Activated T-helper 1 cell treated with Interleukin-2 at 50 U/mL for 16 hours (primary cell): ENCODE measurements at places on chromosomes 4 and X.

GRCh38 chrX:109709129-109709631 is 23.9 kb downstream of the ACSL4 start:
- DNase-seq, result no peak

- DNase-seq, result no peak
These were observed 21.4 kb upstream of the PLCXD1 start for GRCh38 chrX:259692-260355.

DNA sequence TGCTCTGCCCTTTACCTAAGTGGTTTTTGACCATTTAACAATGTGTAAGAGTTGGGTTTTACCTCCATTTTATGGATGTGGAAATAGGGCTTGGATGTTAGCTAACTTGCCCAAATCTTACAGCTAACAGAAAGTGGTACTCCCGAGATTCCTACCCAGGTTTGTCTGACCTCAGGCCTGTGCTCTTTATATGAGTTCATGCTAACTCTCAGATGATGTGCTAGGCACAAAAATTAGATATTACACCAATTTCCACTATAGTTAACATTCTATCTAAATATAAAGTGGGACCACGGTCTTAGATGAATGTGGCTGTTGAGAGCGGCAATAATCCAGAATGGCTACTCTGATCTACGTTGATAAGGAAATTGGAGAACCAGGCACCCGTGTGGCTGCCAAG is at the start of gene PTTG2:
Gene PTTG2, plus strand, starts transcription at position 301 of the 400 bp plus-strand sequence. Its CDS starts 37 bp downstream, at position 338.
- DNase-seq, result no peak

DNA sequence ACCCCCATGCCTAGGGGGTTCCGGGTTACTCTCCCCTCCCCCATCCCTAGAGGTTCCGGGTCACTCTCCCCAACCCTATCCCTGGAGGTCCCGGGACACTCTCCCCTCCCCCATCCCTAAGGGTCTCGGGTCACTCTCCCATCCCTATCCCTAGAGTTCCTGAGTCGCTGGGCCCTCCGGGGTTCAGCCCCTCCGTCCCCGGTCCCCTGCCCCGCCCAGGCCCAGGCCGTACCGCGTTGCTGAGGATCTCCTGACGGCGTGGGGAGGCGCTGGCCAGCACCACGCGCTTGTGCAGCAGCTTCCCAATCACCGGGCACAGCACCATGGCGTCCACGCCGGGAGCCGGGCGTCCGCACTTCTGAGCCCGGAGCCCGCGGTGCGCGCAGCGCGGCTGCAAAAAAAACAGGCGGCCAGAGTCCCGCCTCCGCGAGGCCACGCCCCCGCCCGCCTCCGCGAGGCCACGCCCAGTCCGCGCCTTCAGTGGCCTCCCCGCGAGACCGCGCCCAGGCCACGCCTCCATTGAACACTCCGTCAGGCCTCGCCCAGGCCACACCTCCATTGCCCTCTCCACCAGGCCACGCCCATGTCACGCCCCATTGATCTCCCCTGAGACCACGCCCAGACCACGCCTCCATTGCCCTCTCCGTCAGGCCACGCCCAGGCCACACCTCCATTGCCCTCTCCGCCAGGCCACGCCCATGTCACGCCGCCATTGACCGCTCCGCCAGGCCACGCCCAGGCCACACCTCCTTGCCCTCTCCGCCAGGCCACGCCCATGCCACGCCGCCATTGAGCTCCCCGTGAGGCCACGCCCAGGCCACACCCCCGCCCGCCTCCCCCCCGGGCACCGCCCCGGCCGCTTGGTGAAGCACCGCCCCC is at the start of gene ASMTL:
Gene ASMTL, minus strand, starts transcription at position 394 of the 879 bp plus-strand sequence. Its CDS starts 69 bp downstream, at position 325.
- peak; percentile 100 for DNase-seq

DNA sequence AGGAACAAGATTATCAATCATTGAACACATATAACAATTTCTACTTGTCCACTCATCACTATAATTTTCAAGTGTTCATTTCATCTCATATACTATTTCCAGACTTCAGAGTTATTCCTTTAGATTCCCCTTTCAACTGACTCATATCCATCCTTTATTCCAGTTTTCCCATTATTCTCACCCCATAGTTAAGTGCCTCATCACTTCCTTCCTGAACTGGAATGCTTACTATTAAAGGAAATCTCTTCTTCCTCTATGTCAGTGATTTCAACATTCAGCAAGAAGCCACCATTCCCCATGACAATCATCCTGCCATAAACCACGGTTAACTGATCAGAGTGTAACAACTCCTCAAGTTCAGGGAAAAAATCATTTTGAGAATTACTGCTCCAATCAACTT is 198.9 kb downstream of the FBXO8 start:
- DNase-seq, result no peak

DNA sequence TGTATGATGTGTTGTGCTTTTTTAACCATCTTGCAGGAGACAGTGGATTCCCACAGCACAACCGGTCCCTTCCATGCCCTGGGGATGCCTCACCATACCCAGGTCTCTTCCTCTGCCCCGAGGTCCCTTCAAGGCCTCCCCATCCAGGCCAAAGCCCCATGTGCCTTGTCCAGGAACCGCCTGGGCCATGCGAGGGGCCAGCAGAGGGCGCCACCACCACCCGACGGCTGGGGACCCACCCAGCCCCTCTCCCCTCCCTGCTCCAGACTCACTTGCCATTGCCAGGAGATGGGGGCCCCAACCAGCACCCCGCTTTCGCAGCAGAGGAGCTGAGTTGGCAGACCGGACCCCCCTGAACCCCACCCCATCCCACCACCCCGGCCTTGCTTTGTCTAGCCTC is 485.5 kb downstream of the TRAM1L1 start:
- no peak for DNase-seq

DNA sequence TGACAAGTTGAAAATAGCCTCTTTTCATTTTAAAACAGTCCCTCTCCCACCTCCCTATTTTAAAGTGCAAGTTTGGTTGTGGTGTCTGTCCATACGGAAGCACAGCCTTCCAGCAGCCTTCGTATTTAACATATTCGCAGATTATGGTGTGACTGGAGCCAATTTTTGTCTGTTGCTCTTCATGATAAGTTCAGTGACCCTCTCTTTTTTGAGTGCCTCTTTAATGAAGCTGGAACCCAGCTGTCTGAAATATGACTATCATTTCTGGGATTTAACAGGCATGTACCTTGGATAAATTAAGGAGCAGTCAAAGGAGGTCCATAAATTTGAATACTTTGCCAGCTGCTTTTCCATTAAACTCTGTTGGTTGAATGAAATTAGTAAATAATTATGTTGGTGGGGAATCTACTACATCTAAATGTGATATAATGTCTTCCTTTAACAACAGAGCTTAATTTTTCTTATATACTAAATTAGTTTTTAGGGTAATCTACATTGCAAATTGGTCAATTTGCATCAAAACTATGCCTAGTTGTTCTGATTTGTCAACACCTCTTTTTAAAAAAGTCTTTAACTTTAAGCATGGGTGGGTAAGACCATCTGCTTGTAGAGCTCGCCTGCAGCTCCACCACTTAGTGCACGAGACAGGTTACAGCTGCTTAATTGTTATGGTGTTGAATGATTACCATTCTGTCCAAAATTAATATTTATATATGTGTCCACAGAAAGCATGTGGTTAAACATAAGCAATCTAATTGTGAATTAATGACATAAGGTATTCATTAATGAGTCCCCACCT is 216.6 kb downstream of the DCTD start:
- DNase-seq, result no peak

DNA sequence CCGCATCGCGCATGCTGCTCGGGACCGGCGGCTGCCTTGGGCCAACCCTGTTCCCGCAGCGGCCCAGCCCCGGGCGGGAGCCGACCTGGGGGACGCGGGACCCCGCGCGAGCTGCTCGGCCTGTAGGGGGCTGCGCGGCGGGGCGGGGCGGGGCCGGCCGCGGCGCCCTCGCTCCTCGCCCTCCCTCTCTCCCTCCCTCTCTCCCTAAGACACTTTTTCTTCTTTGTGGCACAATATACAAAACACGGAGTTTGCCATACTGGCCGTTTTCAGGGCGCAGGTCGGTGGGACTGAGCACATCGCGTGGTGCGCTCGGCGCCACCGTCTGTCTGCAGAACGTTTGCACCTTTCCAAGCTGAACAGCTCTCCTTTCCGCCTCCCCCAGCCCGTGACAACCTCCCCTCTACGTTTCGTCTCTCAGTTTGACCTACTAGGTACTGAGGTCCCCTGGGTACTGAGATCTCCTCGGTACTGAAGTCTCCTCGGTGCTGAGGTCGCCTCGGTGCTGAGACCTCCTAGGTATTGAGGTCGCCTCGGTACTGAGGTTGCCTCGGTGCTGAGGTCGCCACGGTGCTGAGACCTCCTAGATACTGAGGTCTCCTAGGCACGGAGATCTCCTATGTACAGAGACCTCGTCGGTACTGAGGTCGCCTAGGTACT is 261.1 kb upstream of the PLCXD1 start:
- no peak for DNase-seq

DNA sequence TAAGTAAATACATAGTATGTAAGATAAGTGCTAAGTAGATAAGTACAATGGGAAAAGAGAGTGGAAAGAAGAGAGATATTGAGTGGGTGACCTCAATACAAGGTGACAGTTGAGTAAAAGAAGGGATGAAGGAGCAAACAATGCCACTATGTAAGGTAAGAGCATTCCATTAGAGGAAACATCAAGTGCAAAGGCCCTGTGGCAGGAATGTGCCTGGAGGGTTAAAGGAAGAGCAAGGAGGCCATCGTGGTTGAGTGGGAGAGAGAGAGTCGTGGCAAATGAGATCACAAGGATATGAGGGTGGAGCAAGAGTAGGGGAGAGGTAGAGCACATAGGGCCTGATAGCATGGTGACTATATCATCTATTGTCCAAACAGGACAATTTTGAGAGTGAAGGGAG is 13.4 kb downstream of the EDNRA start:
- DNase-seq, result no peak

DNA sequence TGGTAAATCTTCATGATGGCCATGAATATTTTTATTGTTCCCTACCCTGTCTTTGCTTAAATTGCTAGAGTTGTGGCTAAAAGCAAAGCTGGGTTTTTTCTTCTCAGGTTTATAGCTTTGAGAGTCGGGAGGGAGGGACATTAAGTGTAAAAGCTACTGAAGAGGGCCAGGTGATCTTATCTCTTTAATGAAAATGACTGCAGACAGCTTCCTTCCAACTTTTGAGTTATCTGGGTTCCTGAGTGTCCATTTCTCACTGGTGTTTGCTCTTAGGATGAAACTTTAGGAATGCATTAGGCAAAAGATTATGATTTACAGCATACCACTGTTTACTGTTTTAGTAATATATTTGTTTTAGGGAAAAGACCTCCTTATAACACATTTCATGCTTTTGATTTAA is 187.7 kb downstream of the SHROOM3 start:
- no peak for DNase-seq

DNA sequence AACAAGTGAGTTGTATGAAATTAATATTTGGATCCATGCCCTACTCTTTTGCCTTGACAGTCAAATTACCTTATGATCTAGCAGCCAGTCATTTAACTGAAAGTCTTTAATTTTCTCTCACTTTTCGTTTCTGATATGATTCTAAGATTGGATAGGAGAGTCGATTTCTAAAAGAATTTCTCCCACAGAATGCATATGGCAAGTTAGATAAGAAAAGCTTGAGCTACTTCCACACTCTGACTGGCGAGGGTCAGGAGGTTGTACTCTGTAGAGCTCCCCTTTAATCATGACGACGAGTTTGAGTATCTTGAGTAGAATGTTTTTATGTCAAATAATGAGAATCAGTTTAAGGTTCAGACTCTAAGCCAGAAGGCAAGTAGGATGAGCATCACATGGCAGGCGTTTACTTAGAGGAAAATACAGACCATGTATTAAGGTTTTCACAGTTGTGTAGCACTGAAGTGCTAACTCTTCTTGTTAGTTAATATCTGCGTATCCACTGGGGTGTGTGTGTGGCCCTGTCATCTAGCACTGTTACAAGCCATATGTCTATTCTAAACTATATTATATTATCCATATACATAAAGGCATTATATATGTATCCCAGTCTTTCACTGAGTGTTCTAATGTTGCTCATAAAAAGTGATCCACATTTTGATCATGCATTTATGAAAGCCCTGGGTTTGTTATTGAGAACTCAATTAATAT is 37.8 kb downstream of the LRP2BP start:
- DNase-seq, result no peak

DNA sequence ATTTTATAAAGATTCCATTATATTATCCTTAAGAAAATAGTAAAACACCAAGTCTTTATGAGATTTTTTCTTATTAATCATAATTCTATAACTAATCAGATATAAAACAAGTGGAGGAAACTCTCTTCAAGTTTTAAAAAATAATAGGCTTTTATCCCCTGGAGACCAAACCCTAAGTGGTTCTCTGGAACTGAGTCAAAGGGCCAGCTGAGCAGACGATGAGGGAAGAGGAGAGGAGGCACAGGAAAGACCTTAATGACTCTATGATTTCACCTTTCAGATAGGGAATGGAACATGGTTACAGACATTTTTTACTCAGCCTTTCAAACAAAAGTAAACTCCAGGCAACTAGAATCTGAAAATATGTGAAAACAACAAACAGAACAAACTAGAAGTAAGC is 201.8 kb downstream of the SLC39A8 start:
- DNase-seq, result no peak

DNA sequence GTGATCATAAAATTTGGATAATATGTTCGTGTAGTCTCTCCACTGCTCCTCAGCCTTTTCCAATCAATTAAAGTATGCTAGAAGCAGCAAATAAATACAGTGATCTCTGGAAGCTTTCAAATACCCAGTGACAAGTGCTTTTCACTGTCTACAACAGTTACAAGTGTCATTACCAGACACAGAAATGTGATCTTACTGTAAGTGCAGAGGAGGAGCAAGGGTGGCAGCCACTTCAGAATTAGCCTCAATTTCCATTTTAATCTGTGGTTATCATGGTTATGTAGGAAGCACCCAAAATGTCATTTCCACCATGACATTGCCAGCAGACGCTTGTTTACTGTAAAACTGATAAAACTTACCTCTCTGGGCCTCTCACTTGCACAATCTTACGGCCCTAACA is 133.9 kb upstream of the ADAMTS3 start:
- no peak for DNase-seq

DNA sequence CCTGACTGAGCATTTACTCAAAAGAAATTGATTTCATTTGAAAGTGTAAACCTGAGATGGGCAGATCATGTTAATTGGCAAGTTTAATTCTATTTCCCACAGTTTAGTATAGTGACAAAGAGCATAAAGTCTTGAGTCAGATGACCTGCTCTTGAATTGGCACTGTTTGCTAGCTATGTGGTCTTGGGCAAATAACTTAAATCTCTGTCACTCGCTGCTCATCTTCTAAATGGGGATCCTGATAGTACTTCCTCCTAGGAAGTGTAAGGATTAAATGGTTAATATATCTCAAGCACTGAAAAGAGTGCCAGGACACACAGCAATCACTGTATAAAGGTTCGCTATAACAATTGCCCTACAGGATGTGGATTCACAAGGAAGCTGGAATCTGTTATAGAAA is 242.8 kb upstream of the JADE1 start:
- DNase-seq, result no peak

- no peak for DNase-seq
These were observed 291.2 kb upstream of the PPARGC1A start for GRCh38 chr4:24181005-24181404.

DNA sequence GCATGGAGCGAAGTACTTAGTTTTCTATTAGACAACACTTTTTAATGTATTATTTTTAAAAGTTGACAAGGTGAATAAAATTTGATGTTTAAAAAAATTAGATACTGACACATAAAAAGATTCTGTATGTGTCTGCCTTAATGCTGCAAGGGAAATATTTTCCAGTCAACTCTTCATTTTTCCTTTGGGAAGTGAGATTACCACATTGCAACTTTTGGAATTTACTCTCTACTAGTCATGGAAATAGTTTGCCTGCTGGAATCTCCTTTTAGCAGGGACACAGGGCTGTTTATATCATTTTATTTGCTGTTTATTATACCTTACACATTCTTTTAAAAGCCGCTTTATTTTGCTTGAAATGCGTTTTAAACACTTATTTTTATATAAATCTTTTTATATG is 135.1 kb downstream of the MID1 start:
- no peak for DNase-seq

- no peak for DNase-seq
These were observed 338.7 kb upstream of the GATB start for GRCh38 chr4:152099555-152099954.
